ENCODE measurements at places on chromosomes 13 and 19.

DNA sequence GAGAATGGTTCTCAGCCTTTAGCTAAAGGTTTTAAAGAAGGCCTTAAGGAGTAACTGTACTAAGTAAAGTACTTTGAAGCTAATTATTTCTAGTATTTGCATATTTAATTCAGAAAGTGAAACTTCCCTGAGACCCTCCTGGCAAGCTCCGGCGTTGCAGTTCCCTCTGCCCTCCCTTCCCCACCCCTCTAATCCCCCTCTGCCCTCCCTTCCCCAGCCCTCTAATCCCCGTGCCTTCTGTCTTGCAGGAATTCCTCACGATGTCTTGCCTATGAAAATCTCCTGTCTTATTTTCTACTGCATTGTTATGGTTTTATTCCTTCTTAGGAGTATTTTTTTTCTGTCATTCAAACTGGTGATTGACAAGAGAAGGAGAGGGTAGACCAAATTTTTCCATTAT, 236.9 kb downstream of the COL4A1 start:
- no peak for DNase-seq

DNA sequence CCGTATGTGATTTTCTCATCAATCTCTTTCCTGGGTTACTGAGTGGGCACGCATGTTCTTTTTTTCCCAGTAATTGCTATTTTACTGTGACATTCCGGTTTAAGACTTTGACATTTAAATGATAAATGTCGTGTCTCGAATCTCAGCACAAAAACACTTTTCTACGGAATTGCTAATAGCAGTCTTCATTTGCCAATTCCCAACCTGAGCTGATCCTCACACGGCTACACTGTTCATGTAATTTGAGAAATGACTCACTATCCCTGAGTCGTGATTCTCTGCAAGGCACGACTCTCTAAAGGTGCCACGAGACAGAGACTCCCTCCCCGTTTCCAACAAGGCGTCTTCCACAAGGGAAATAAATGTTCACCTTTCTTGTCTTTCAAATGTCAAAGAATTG, 88.7 kb upstream of the USP29 start:
- no peak for DNase-seq

GRCh38 chr19:20289186-20289585, 122.2 kb downstream of the ZNF486 start:
- no peak for DNase-seq

DNA sequence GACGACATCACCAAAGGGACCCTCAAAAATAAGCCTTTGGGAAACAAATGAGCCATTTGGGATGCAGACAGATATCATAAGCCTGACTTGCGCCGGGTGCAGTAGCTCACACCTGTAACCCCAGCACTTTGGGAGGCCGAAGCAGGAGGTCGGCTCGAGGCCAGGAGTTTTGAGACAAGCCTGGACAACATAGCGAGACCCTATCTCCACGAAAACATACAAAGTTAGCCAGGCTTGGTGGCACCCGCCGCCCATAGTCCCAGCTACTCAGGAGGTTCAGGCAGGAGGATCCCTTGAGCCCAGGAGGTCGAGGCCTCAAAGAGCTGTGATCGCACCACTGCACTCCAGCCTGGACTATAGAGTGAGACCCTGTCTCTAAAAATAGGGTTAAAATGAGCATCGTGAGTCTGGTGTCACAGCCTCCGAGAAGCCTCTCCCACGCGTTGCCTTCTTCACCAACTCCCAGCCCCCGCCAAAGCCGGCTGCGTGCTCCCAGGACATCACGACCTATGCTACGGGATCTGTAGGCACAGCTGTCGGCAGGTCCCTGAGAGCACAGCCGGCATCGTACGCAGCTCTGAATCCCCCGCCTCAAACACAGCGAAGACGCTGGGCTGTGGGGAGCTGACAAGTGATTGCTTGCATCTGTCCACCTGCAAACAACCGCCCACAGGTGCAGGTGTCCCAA, 1.6 kb downstream of the REXO1 start:
- DNase-seq = no peak

DNA sequence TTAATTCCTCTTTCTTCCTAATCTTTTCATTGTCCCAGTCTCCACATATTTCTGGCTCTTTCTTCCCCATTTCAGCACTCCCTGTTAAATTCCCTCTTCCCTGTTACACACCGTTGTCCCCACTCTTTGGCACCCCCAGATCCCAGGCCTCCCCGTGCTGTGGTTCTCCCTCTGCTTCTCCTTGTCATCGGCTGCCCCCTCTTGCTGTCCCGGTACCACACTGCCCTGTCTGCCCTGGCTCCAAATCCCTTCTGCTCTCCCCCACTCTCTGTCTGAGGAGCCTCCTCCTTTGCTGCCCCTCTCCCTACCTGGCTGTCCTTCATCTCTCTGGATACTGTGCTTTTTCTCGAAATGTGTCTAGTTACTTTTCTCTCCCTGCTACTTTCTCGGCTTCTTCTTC, 983 bp downstream of the ZNF415 start:
- no peak for DNase-seq

DNA sequence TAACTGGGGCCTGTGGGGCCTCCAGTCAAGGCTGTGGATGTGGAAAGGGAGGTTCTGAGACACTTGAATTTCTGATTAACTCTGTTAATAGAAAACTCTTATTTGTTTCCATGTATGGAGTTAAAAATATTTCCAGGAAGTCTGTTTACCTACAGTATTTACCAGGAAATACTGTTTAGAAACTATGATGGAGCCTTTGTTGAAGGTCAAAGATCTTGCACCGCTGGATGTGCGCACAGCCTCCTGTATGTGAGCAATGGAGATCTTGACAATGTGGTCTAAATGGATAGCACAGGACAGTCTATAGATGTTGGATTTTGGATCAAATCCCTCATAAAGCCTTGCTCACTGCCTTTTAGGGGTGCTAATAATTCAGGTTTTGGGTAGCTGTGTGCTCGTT, 268.4 kb downstream of the DLEU7 start:
- DNase-seq = no peak

DNA sequence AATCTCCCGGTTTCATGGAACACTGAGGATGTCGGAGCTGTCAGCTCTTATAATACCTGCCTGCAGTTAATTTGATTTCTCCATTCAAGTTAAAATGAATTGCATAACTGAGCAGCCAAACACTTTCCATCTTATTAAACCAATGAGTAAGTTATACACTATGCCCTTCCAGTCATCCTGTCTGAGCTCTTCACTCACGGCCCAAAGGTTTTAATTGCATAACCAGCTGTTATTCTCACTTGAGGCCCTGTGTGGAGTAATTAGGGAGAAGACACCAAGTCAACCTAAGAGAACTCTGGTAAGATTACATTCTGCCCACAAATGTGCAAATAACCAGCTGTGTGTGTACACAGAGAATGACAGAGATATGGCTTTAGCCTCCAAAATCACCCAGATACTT, 303.5 kb downstream of the TBC1D4 start:
- DNase-seq = no peak

- no peak for DNase-seq
Measured at GRCh38 chr13:100644371-100644770, 30.2 kb downstream of the TMTC4 start.

DNA sequence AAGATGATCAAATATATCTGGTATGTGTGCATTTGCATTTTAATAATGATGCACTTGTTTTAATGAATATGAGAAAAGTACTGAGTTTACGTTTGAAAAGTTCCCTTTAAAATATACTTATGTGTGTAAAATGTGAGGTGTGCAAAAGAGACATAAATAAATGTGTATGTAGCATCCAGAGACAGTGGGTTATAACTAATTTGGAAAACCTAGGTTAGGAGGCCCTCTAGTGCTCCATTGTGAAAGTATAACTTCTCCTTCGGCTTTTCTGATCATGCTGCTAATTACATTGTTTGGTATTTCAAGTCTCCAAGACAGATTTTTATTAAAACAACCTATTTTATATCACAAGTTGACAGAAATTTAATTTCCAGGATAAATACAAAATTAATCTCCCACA, 30.1 kb downstream of the SCEL start:
- DNase-seq = no peak

DNA sequence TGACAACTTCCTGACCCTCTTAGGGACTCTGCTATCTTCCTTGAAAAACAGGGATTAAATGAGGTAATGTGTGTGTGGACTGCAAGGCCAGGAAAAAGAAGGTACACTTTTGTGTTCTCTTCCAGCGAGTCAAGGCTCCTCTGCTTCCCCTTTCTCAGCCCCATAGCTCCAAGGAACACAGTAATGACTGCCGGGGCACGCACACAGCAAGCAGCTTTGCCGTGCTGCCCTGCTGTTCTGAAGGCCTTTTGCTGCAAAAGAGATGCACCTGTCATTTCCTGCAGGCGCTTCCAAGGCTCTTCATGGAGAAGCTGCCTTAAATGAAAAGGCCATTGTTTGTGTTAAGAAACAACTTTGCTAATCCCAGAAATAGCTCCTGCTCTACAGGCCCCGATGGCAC, 84.6 kb downstream of the CYSLTR2 start:
- no peak for DNase-seq

DNA sequence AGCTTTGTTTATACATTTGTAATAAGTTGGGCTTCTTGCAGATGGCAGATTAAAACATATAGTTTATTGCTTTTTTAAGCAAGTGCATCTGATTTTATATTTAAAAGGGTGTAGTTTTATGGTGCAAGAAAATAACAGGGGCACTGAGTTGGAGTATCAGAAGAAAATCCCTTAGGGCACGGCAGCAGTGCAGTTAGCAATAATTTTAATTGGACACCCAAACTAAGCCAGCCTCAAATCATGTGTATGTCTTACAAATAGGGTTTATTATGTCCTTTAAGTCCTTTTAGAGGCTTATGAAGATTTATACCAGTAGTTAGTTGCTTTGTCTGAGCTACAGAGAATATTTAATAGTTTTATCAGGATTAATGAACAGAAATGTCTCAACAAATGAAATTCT, 57.5 kb downstream of the GPC6 start:
- DNase-seq = no peak

DNA sequence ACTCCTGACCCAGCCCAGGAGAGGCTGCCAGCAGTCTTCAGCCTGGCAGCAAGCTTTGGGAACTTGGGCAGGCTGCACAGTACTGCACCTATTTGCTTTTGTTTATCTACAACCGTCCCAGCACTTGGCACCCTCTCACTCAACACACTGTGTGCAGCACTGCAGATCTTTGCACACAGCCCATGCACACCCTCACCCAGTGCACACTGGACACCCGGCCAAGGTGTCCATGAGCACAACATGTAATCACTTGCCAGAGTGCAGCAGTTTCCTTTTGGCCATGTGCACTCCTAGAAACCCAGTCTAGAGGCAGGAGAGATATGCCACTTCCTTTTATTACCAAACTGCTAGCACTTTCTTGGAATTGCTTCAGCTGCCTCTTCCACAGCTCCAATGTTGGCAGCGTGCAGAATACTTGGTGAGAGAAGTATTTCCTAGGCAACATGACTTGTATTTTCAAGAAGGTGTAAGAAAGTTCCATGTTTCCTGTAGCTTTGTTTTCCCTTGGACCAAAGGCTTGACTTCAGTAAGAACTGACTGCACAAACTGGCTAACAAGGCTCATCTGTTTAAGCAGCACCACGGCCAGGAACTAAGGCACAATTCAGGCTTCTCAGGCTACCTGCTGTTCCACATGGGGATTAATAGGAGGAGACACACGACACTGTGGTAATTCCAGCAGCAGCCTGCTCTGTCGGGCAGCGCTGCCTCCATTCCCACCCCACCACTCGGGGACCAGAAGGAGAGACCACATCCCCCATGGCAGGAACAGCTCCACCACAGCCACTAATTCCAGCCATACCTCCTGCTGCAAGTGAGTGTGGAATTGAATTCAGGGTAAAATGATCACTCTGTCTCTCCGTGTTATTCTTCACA, 15.3 kb downstream of the ATP7B start:
- no peak for DNase-seq

GRCh38 chr13:48068036-48068435, 26.9 kb downstream of the MED4 start:
- DNase-seq = no peak

GRCh38 chr13:73000027-73000674, 58.7 kb upstream of the KLF5 start:
- DNase-seq = no peak

- no peak for DNase-seq
Measured at GRCh38 chr13:32911506-32911905, 104.7 kb upstream of the KL start.

GRCh38 chr13:48412881-48413351, at the start of gene LPAR6:
Gene LPAR6 (minus strand): TSS chr13:48413113. CDS start chr13:48412423, 690 bp downstream.
- no peak for DNase-seq

GRCh38 chr19:50876456-50876855, 3.2 kb downstream of the KLK2 start:
- no peak for DNase-seq

GRCh38 chr13:46315491-46316075, 71.5 kb downstream of the RUBCNL start:
- no peak for DNase-seq

DNA sequence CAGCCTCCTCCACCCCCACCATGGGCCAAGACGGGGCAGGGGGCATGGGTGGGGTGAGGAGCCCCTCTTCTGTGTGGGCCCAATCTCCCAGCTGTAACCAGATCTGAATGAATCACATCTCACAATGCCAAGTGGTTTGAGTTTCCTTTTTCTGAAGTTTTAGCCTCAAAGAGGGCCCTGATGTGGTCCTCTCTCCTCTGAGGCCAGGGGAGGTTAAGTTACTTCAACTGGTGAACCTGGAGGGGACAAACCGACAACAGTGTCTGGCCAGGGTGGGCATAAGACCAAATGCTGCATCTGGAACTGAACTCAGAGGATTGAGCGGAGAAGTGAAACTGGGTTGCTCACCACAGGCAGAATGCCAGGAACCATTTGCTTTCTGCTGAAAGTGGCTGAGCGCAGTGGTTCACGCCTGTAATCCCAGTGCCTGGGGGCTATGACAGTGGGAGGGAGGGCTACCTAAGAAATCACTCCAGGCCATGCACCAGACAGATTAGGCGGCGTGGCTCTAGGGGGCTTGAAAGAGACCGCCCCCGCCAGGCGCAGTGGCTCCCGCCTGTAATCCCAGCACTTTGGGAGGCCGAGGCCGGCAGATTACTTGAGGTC, 15.4 kb upstream of the IRGC start:
- DNase-seq = no peak

- no peak for DNase-seq
Measured at GRCh38 chr19:33622505-33622808, 704 bp downstream of the CHST8 start.

DNA sequence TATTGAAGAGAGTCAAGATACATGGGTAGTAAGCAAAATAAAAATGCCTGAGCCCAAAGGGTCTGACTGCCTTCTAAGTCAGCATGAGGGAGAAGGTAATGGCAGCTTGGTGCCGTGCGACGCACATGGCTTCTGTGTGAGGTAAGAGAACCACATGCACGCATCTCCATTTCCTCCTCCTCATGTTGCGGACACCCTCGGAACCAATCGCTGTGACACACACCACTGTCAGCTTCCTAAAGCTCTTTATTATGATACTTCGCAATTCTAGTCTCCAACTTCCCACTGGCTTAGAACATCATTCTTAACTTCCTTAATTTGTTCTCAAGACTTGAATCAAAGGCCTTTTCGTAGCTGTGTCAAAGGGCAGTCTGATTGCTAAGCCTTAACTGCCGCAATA, 170.1 kb downstream of the OXGR1 start:
- DNase-seq = no peak

All from NCI-H187 treated with DMSO at 0.1 percent for 48 hours (cell line).